Colonic mucosa (tissue), 4 donors: ENCODE measurements at places on chromosomes 2 and 18. TPM values are rescaled to one million over a fixed set of nuclear protein-coding genes. Genes with fewer than 3 reads are reported as not detected.
A peak's percentile ranks its signal among the peaks of the same experiment; 100 is the strongest.

RIT2 gene
- not detected for total RNA-seq

NAT8 gene
- total RNA-seq = 0.64 TPM

PDCL3 gene
- 20.7 TPM for total RNA-seq

EPB41L3 gene
- total RNA-seq = 43.3 TPM

GNLY gene
- total RNA-seq = 4.7 TPM

DNA sequence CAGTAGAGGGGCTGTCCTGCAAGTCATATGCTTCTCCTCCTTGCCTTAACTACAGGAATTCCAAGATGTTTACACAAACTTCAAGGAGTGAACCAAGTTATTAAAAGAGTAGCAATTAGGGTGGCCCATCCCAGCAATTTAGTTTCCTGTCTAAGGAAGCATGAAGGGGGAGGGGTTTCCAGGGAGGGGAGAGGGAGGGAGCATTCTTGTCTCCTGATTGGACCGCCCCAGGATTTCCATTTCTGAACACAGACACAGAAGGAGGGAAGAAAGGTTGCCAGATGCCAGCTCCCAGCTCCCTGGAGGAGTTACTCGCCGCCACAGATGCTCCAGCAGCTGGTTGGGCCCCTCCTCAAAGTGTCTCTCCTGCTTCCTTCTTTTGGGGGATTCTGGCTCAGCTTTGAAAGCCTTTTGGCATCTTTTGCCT lies 107.6 kb downstream of the TRIB2 start:
- DNase-seq = no peak

DNA sequence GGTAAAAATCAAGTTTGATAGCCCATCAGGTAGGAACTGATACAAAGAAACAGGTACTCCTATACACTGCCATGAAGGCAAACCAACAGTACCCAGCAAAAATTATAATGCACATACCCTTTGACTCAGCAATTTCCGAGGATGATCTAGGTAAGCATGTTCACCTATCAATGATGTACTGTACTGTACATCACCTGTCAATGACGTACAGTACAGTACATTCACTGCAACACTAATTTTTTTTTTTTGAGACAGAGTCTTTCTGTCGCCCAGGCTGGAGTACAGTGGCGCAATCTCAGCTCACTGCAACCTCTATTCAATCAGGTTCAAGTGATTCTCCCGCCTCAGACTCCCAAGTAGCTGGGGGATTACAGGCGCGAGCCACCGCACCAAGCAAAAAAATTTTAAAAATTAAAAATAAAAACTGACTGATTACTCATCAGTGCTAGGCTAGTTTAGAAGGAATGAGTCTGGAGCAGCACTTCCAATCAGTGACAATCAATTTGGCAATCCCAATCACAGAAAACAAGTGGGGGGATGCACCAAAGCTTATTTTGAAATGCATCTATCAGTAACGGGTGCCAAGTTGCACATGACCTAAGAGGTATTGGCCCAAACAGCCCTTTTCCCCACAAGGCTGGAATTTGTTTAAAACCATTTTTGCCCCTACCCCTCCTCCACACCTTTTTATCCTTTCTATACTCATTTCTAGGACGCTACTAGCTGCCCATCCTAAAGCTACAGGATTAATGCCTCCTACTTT lies 8.2 kb downstream of the SRSF7 start:
- DNase-seq = no peak

- no peak for DNase-seq
These were observed 21.7 kb upstream of the LRRTM1 start for GRCh38 chr2:80326214-80326613.

DNA sequence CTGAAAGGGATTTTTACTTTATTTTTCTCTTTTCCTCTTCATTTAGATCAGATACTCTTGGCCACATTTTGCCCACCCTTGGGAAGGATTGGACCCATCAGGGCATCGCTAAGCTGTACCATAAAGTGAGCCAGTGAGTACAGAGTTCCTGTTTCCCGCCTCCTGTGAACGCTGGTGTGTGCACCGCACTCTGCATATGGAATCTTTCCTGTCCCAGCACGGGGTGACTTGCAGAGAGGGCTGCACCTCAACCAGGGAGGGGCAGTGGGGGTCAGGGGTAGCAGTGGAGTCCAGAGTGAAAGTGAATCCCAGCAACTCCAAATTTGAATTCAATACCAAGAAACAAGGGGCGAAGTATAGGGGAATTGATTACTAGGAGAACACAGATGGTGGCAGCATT lies 58.6 kb downstream of the LPIN1 start:
- no peak for DNase-seq

- DNase-seq = no peak
These were observed 102.2 kb upstream of the FZD7 start for GRCh38 chr2:201931475-201931874.

DNA sequence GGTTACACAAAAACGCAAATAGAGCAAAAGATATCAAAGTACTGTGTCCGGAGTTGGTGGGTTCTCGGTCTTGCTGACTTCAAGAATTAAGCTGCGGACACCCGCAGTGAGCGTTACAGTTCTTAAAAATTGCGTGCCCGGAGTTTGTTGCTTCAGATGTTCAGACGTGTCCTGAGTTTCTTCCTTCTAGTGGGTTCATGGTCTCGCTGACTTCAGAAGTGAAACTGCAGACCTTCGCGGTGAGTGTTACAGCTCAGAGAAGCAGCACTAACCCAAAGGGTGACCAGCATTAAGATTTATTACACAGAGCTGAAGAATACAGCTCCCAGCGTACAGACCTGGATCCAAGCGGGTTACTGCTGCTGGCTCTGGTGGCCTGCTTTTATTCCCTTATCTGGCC lies 125.7 kb upstream of the TWIST2 start:
- DNase-seq = no peak

- no peak for DNase-seq
These were observed 207.3 kb upstream of the PXDN start for GRCh38 chr2:1951586-1951985.

DNA sequence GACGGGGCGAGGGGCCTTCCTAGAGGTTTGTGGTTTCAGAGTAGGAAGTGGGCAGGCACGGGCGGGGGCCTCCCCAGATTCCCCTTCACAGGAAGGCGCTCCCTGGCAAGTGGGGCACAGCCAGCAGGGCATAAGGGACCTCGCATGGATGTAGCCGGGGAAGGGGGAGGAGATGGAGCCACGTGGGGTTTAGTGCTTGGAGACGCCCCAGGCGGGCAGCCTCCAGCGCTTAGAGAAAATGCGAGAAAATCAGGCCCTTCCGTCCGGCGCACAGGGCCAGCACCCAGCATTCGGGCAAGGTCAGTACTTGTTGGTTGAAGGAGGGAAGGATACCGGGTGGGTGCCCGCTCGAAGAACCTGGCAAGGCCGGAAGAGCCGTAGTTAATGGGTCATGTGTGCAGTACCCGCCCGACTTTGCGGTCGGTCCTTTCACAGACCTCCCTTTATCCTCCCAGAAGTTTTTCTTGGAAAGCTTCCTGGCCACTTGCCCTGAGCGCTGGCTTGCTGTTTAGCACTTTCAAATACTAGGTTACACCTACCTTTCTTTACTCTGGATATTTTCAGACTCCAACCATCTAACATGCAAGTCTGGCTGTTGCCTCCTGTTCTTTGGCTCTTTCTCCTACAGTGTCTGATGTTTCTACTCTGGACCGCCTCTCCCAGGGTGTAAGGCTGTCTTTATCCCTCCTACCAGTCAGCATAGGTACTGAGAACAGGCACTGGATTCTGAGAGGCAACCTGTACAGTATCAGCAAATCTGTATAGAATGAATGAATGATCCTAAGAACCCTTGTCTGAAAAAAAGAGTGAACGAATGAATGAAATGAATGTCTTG lies 78.1 kb downstream of the CIB4 start:
- peak; percentile 63 for DNase-seq
